Stimulated activated CD8-positive, alpha-beta memory T cell treated with anti-CD3 and anti-CD28 coated beads, Interleukin-4, amount 100 ng/mL, for 1 hour (primary cell): ENCODE measurements at places on chromosomes 12 and 14.

- DNase-seq, result no peak
Measured at GRCh38 chr14:101849640-101850039, 88.1 kb downstream of the PPP2R5C start.

DNA sequence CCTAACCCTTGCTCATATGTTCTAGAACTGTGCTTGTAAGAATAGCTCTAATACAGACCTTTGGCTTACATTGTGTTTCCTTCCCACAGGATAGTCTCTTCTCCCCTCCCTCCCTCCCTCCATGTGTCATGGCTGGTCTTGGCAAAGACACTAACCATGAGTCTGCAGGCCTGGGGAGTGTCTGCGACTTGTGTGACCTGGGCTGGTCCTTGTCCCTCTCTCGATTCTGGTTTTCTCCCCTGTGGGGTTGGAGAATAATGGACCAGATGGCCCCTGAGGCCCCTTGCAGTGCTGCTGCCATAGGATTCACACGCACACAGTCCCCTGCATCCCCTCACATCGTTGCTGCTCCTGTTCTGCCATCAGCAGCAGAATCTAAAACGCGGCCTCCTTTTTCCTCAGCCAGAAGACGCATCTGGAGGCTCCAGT, 30.3 kb downstream of the DEGS2 start:
- DNase-seq, result no peak

DNA sequence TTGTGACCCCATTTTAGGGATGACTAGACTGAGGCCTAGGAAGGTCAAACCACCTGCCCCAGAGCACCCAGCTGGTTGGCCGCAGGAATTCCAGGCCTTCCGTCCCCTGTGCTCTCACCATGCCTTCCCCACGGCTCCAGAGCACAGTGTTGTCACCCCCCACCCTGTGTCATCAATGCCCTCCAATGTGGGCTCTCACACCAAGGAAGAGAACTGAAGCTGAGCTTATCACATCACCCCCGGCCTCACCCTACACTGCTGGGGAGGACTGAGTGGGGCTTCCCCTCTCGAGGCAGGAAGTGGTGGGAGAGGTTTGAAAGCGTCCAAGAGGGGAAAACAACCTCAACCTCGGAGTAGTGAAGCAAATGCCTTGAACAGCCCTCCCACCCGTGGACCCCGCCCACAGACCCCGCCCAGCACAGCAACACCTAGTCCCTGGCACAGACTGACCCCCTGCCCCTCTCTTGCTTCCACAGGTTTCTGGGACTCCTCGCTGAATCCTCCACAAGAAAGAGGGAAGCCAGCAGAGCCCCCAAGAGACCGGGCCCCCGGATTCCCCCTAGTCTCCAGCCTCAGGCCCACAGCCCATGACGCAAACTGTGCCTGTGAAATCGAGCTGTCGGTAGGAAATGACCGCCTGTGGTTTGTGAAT, 97.2 kb downstream of the LGMN start:
- DNase-seq, result peak; percentile 63

DNA sequence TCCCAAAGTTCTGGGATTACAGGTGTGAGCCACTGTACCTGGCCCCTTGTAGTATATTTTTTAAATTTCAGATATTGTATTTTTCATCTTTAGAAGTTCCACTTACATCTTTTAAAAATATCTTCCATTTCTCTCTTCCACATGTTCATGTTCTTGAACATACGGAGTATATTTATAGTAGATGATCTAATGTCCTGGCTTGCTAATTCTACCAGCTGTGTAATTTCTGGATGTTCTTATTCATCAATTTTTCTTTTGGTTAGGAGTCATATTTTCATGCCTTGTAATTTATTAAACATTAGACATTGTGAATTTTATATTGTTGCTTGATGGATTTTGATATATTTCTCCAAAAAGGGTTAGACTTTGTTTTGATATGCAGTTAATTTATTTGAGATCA, 30.8 kb downstream of the NTN4 start:
- DNase-seq, result no peak

- no peak for DNase-seq
Measured at GRCh38 chr14:73465823-73466532, 7.6 kb upstream of the NUMB start.

DNA sequence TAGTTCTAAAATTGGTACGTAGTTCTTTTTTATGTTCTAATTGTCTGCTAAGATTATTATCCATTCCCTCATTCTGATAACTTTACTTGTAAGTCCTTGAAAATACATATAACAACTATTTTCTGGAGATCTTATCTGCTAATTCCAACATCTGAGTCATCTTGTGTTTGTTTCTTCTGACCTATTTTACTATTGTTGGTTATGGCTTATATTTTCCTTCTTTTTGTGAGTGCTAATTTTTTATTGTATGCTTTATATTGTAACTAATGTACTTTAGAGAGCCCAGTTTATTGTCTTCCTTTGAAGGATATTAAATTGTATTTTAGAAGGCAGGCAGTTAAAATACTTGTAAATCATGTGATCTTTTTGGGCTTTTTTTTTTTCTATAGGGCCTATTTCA, 149.3 kb upstream of the LRFN5 start:
- no peak for DNase-seq

GRCh38 chr12:18165422-18165871, 75.5 kb upstream of the RERGL start:
- no peak for DNase-seq

GRCh38 chr14:50979941-50980850, 35.9 kb upstream of the PYGL start:
- DNase-seq, result no peak

DNA sequence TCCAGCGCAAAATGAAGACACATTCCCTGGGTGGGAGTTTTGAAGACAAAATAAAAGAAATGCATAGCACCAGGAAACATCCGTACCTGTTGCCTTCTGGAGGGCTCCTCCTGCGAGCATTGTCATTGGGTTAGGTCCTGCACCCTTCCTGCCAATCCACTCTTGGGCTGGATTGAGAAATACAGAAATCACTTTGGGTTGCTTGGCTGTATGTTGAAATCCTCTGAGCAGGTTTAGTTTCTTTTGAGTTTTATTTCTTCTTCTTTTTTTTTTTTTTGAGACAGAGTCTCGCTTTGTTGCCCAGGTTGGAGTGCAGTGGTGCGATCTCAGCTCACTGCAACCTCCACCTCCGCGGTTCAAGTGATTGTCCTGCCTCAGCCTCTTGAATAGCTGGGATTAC, 67.6 kb downstream of the ARF6 start:
- no peak for DNase-seq

GRCh38 chr14:47269756-47270492, 405.5 kb downstream of the MDGA2 start:
- DNase-seq, result no peak

DNA sequence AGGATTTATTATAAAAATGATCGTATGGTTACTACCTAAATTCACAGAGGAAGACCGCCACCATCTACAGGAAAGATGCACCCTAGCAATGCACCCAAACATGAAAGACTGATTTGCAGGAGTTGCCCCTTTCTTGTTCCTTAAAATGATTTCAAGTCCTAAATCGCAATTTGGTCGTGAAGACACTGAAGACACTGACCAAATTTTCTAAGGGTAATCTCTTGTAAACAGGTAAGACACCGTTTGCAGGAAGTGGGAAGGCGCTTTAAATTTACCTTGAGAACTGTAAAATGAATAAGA, 1.0 kb downstream of the SOS2 start:
- DNase-seq, result no peak

- no peak for DNase-seq
Measured at GRCh38 chr14:101796479-101796878, 35.0 kb downstream of the PPP2R5C start.

DNA sequence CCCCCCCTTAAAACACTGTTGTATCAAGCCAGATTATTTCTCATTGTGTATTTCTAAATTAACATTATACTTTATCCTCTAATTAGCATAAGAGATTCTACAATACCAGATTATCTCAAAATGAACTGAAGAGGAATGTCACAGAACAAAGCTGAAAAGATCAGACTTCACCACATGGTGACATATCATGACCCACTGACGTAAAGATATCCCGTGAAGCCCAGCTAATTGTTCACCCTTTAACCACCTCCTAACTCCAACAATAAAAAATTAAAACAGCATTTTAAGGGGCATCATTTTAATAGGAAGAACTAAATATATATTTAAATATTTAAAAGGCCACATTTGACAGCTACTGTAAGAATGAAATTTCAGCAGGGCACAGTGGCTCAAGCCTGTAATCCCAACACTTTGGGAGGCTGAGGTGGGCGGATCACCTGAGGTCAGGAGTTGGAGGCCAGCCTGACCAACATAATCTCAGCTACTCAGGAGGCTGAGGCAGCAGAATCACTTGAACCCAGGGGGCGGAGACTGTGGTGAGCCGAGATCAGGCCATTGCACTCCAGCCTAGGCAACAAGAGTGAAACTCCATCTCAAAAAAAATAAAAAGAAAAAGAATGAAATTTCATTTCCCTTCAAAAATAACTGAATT, 29.0 kb downstream of the CDK17 start:
- DNase-seq, result no peak
